ENCODE measurements at places on chromosomes 3 and 15. TPM values are rescaled to one million over a fixed set of nuclear protein-coding genes. Genes with fewer than 3 reads are reported as not detected.

DNA sequence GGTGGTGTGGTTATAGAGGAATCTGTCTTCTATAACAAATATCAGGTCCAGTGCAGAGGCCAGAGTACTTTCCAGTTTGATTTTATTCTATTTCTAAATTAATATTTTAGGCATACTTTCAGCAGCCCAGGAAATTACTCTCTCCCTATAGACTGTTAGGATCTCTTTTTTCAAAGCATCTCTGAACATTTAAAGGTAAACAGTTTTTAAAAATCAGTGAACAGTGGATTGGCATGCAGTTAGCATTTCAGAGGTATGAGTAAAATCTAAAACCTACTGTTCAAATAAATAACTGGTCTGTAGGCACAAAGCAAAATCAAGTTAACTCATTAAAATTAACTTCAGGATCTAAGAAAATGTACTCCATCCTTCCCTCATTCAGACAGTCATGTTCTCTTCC is 3.0 kb downstream of the ZBED2 start:
- no peak for DNase-seq

DNA sequence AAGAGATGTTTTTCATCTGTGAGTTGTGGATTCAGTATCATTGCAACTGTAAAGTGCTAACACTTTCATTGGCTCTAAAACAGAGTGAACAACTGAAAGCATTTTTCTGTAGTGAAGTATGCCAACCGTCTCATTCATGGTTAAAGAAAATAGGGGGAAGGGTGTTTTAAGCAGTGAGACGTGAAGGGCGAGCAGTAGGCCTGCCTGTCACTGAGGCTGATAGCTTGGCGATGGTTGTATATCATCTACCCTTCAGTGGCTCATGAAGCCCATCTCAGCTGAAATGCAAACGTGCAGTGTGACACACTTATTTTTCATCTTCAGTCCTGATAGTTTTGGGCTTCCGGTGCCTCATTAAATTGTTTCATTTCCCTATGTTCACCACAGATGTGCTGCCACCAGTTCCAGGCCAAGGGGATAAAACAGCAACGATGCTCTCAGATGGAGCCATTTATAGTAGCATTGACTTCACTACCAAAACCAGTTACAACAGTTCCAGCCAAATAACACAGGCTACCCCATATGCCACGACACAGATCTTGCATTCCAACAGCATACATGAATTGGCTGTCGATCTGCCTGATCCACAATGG is 562.0 kb downstream of the ROBO2 start:
- DNase-seq, result no peak

- no peak for DNase-seq
These were observed 48.1 kb downstream of the CHSY1 start for GRCh38 chr15:101203607-101204189.

The CCDC39 gene
- not detected for total RNA-seq

The HYAL2 gene
- 76.3 TPM for total RNA-seq

All from mesothelial cell of epicardium (in vitro differentiated cells).